Stimulated activated CD4-positive, alpha-beta T cell treated with anti-CD3 and anti-CD28 coated beads, Interleukin-12 subunit alpha, Interleukin-12 subunit beta, amount 100 ng/mL, for 24 hours (primary cell): ENCODE measurements at places on chromosomes 3 and 15.

DNA sequence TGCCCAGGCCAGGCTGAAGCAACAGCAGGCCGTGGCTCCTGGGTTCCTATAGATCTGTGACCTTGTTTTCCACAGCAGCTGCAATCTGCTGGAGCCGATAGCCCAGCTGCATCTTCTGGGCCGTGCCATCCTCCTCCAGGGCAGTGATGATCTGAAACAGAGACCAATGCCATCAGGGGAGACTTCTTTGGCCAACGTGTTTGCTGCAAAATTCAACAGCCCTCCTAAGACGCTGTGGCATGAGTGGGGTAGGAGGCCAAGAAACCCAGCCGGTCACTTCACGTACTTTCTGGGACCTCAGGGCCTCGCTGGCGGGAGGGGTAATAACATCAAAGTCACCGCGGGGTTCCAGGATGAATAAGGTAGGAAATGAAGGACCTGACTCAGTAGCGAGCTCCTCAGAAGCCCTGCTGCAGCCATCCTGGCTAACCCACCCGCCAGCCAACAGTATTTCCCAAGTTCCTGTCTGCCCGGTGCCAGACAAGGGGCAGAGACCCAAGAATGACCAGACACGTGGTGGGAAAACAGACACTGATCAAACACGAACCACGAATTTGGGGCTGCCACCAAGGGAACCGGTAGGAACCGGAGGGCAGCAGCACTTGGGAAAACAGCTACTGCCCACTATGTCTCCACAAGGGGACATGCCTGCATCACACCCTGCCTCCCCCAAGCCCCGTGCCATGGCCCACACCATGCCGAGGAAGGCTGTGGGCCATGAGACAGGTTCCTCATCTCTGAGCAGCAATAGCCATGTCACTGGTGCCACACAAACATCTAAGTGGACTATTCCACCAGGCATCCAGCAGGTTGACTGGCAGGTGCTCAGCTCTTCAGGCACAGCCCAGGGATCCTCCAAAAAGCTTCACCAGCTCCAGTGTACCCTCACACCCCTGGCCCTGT is 25.2 kb downstream of the PLXNB1 start:
- no peak for DNase-seq

DNA sequence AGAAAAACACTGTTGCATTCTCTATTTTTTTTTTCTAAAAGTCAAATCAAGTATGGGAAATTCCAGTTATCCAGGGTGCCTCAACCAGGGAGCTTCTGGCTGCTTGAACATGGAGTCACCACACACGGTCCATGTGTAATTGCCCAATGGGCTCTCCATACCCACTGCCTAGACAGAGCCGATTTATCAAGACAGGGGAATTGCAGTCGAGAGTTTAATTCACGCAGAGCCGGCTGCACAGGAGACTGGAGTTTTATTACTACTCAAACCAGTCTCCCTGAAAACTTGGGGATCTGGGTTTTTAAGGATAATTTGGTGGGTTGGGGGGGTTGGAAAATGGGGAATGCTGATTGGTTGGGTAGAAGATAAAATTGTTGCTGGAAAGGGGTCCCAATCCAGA is 149.8 kb downstream of the TJP1 start:
- no peak for DNase-seq

- DNase-seq: no peak
Measured at GRCh38 chr3:16893618-16894200, 9.0 kb downstream of the PLCL2 start.

DNA sequence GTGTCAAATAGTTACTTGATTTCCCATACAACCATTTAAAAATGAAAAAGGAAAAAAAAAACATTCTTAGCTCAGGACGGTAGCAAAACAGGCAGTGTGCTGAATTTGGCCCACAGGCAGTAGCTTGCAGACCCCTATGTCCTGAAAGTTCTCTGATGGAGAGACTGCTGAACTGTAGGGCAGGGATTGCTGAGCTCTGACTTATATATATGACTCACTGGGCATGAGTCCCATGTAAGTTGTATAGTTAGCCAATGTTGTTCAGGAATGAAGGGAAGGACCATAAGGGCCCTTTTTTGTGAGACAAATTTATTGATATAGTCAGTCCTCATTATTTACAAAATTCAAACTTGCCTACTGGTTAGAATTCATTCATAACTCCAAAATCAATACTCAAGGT is 36.9 kb upstream of the FRMD4B start:
- no peak for DNase-seq

GRCh38 chr15:66578286-66578875 is 12.6 kb upstream of the LCTL start:
- DNase-seq: no peak

DNA sequence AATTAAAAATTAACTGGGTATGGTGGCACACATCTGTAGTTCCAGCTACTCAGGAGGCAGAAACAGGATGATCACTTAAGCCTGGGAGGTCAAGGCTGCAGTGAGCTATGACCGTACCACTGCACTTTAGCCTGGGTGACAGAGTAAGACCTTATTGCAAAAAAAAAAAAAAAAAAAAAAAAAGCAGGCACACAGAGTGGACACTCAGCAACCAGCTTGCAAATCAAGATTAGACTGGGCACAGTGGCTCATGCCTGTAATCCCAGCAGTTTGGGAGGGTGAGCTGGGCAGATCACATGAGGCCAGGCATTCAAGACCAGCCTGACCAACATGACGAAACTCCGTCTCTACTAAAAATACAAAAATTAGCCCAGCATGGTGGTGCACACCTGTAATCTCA is 5.4 kb downstream of the CLN6 start:
- no peak for DNase-seq
